ENCODE measurements at places on chromosomes 16 and 17. TPM values are rescaled to one million over a fixed set of nuclear protein-coding genes. Genes with fewer than 3 reads are reported as not detected.

GRCh38 chr17:39139161-39139511 lies 12.3 kb downstream of the PLXDC1 start:
- DNase-seq: no peak

GRCh38 chr16:86722970-86723369 lies 144.6 kb downstream of the FOXL1 start:
- no peak for DNase-seq

CX3CL1 gene
- 2.8 TPM for total RNA-seq

PPP1R27 gene
- total RNA-seq: not detected

ADAM11 gene
- total RNA-seq: under 0.01 TPM

NT5M gene
- 1.1 TPM for total RNA-seq

DHRS7B gene
- total RNA-seq: 14.9 TPM
